ENCODE measurements at places on chromosomes 1 and 21.

GRCh38 chr1:117795190-117795589 lies 134.2 kb downstream of the GDAP2 start:
- DNase-seq, result no peak

GRCh38 chr1:43438953-43439581 lies 14.7 kb downstream of the HYI start:
- no peak for DNase-seq

GRCh38 chr1:29501227-29501976 lies 265.1 kb downstream of the PTPRU start:
- peak; percentile 66 for DNase-seq

DNA sequence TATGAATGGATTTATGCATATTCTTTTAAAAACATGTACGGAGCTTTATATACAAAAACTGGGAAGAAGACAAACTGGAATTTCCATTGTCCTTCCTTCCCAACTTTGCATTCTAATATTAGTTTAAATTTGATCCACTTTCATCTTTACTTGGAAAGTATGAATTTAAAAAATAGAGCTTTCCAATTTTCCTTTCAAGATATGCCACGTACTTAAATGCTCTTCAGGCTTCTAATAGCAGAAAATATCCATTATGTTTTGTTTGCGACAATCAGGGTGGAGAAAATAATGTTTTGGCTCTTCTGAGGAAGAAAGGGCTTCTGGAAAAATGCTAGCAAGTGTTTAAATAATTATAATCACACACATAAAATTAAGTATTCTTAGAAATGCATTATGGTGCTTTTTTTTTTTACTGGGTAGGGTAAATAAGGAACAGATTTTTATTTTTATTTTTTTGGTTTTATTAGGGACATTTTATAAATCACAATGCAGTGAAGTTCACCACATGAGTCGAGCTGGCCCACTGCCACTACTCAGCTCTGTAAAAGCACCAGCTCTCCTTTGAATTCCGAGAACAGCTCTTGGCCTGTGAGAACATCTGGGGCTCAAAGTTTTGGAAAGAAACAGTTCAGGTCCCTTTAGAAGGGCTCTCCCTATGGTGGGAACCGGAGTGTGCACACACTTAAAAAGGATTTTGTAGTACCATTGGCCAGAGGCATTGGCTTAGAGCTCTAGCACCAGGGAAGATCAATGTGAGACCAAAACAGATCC lies 287.4 kb upstream of the LYPLAL1 start:
- no peak for DNase-seq

DNA sequence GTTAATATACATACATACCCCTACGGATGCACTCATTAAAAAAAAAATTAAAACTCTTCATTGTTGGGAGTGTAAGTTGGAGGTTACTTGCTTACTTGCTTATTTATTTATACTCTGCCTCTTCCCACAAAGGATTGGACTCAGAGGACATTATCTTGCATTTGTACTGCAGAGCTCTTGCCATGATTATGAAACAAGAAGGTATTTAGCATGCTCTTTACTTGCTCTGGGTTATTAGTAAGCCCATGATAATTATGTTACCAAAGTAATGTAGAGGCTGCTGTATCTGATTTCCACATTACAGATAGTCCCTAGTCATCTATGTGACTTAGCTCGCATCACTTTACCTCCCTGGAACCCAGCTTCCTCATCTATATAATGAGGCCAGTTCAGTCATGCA lies 355.1 kb upstream of the PTBP2 start:
- DNase-seq, result no peak

DNA sequence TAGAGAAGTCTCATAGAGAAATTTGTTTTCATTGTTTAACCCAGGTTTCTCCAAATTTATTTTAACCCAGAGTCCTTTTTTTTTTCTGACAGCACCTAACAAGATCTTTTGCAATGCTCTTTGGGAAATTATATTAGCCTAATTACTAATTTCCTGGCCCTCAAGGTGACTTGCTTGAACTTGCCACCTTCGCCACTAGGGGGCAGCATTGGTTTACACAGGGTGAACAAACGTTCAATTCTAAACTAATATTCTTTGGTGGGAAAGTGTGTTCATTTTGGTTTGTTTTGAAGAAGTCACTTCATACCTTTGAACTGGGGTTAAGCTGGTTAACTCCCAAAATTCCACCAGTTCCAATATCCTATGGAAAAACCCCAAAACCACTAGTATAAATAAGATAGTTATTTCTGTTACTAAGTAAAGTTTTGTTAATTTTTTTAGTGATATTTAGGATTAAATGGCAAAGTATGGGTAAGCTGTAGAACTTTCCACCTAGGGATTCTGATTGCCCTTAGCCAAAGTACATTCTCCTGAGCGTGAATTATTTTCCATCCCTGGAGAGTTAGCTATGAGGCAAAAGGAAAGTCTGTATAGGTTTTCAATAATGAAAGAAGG lies 13.0 kb downstream of the CCDC190 start:
- peak; percentile 53 for DNase-seq

DNA sequence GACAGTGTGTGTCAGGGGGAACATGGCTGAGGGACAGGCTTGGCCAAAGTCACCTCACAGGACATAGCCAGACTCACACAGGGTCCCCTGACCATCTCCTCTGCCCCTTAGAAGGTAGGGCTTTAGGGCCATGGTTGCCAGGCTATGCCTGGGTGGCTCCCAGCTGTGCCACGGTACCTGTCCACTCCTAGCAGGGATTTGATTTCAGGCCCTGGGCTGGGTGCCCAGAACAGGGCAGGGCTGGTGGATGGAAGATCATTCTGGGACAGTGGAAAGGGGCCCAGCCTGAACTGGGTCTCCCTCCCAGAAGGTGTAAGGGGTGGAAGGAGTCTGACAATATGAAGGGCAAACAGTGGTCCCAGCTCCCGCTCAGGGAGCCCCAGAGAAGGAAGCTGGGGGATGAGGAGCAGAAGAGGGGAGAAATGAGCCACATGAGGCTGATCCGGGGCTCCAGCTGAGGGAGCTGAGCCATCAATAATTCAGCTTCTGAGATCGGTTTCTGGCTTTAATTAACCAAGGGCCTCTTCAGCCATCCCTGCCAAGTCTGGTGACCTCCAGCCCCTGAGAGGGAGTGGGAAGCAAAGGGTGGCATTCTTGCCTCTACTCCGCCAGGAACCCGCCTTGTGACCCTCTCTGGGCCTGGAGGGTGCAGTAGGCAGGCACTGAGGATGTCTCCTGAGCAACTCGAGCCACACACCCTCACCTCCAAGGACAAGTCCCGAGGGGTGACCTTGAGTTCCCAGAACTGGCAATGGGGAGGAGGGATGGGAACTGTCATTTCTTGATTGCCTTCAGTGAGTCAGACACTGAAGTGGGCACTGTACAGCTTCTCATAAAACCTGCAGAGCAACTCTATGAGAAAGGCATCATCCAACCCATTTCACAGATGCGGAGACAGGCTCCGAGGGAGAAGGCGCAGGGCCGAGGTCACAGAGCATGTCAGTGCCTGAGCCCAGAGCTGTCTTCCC lies 2.1 kb downstream of the CD164L2 start:
- no peak for DNase-seq

DNA sequence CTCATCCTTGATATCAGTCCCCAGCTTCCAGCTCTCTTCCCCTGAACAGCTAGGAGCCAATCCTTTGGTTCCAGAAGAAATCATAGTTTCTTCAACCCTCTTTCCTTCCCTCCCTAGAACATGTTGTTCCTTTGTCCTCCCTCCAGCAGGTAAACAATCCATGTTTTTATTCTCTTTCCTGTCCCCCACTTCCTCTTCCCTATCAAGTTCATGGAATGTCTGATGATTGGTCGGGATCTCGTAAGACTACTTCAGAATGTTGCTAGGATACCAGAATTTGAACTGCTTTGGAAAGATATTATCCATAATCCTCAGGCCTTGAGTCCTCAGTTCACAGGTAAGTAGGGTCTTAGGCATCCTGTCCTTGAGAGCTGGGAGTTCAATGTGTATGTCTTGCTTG lies 23.1 kb upstream of the SLC27A3 start:
- DNase-seq, result no peak

DNA sequence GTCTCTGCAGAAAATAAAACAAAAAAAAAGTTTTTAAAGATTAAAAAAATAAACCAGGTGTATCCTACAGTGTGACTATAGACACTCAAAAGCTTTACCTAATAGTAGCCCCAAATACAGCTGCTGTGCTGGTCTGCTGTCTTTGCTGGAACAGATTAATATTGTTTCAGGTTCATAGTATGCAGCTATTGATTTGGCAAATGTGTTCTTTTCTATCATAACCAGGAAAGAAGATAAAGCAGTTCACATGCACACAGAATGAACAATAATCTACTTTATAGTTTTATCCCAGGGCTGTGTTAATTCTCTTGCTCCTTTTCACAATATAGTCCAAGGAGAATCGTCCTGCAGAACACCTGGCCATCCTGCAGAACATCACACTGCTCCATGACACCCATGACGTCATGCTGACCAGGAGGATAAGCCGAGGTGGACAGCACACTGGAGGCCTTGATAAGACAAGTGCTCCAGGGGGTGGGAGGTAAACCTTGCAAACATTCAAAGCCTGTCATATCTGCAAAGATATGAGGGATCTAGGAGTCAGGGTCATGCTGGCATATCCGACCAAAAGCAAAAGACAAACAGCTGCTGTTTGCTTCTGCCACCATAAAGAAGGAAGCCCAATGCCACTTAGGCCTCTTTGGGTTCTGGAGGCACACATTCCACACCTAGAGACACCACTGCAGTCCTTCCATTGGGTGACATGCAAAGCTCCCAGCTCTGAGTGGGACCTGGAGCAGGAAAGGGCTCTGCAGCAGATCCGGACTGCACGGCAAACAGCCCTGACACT lies 86.1 kb upstream of the SLC2A1 start:
- no peak for DNase-seq

DNA sequence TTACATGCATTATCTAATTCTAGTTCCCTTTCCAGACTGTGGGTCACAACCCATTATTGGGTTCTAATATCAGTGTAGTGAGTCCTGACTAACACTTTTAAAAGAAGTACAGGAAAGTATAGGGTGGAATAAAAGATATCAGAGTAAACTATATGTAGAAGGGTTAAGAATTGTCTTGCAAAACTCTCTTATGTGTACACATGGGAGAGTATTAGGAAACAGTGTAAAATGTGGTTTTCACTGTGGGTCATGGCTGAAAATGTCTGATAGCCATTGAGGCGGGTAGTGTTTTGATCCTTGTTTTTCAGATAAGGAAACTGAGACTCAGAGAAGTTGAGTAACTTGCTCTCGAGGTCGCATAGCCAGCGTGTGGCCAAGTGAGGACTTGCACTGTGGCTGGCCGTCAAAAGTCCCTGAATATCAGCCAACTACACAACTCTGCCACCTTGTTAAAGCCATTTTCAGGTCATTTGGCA lies 18.5 kb upstream of the MTARC1 start:
- no peak for DNase-seq

GRCh38 chr1:30250338-30250983 lies 472.9 kb downstream of the MATN1 start:
- no peak for DNase-seq

DNA sequence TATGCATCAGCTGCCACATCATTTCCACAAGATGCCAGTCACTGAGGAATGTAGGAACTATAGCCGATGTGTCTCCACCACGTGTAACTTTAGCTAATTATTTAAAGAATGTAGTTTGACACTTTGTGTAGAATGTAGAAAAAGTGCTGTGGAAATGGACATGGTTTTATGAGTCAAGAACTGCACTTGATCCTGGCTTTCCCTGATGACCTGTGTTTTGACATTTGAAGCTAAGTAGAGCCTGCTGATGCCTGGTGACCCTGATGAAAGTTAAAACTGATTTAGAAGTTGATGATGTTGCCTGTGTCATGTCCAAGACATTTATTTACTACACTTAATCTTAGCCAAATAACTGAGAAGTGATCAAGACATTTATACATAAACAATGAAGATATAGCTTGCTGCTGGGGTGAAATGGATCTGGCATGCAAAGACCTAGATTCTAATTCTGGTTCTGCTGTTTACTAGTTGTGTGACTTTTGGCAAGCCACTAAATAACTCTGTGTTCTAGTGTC lies 4.4 kb upstream of the OSBPL9 start:
- no peak for DNase-seq

DNA sequence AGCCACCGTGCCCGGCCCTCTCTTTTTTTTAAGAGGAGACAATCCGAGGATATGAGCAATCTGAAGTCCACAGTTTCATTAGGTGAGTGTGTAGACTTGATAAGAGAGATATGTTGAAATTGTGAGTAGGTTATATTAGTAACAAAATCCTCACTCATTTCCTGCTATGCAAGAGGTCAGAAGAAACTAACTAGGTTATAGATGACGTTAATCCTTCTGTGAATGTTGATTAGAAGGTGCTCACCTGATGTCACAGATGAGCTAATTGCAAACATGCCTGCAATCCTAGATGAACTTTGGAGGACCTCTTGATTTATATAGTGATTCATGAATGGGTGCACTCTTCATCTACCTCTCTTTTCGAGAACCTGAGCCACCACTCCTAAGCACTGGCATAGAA lies 29.3 kb downstream of the NTMT2 start:
- DNase-seq, result no peak

DNA sequence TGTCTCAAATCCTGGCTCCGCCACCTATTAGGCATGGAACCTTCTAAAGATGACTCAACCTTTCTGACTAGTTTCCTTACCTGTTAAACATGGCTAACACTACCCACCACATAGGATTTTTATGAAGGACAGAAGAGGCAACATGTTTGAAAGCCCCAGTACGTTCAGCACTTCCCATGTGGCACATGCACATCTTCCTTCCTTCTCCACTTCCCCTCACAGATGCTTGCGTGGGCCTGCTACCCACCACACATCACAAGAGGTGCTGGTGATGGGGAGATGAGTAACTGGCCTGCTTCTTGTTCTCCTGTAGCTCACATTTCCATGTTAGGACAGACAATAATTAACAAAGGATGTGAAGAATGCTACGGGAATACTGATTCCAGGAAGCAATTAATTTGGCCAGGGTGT lies 7.1 kb downstream of the ZBTB21 start:
- DNase-seq, result no peak

DNA sequence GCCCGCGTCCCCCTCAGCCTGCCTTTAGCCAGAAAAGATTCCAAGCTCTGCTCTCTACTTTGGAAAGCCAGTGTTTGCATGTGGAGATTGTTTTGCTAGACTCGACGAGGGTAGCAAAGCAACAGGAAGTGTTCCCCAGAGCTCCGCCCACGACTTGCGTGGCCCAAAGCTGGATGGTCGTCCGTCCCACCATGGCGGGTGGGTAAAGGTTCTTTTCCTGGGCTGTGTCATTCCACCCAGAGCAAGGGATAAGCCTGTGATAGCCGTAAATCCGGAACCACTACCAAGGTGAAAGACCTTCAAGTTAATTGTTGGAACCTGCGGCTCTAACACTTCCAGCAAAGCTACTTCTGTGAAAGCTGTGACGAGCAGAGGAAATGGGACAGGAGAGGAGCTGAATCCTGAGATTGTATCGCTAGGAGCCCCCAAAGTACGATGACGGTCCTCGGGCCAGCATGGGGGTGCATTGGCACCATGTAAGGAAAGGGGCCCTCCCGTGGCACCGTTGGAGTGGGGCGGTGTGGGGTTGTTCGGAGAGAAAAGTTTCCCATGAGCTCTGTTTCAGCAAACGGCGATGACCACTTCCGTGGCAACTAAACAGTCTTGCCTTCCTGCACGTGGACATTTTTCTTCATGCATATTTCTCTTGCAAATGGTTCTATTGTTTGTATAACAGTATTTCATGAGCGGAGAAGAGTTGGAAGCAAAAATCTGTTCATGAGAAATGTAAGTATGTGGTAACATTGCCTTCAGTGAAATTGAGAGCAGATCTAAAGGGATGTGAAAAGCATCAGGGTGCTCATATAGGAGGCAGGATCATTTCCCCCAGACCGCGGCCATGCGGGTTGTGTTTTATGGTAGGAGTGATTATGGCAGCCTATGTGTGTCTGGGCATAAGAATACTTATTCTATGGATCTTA lies 8.4 kb downstream of the MX2 start:
- no peak for DNase-seq

GRCh38 chr21:42319376-42319775 lies 4.2 kb upstream of the TFF3 start:
- DNase-seq, result no peak

All from HAP-1 (cell line).